Daoy (cell line): ENCODE measurements at places on chromosomes 4 and X. TPM values are rescaled to one million over a fixed set of nuclear protein-coding genes. Genes with fewer than 3 reads are reported as not detected.

TLR3 gene
- total RNA-seq, result 2.6 and 6.1 TPM in 2 replicates

DNA sequence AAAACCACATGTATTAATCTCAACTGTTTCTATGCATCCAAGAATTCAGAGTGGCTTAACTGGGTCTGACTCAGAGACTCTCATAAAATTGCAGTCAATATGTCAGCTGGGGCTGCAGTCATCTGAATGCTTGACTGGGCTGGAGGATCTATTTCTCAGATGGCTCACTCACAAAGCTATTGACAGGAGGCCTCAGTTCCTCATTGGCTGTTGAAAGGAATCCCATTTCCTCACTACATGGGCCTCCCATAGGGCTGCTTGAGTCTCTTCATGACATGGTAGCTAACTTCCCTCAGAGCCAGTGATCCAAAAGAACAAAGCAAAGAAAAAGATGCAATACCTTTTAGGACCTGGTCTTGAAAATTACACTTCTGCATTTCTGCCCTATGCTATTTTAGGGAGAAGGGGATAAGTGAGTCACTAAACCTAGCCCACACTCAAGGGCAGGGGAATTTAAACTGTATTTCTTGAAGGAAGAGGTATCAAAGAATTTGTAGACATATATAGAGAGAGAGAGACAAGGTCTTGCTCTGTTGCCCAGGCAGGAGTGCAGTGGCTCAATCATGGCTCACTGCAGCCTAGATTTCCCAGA, 9.8 kb downstream of the SCFD2 start:
- no peak for DNase-seq

HMGN5 gene
- 0.74 and 9.1 TPM in 2 replicates for total RNA-seq

LDOC1 gene
- total RNA-seq, result 1.0 and 1.7 TPM in 2 replicates

DNA sequence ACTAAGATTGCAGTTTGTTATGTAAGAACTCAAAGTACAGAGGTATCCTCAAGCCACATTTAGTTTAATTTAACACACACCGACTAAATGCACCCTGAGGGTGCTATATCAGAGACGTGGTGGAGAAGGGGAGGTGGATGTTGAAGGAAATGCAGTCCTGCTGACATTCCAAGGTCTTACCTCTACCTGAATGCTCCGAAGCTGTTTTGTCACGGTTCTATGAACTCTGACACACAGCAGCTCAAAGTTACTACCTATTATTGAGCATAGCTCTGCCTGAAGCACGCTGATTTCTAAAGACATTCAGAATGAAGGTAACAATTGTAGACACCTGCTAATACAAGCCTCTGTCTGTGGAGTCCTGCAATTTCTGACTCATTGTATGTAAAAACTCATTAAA, 6.7 kb downstream of the CC2D2A start:
- no peak for DNase-seq

DNA sequence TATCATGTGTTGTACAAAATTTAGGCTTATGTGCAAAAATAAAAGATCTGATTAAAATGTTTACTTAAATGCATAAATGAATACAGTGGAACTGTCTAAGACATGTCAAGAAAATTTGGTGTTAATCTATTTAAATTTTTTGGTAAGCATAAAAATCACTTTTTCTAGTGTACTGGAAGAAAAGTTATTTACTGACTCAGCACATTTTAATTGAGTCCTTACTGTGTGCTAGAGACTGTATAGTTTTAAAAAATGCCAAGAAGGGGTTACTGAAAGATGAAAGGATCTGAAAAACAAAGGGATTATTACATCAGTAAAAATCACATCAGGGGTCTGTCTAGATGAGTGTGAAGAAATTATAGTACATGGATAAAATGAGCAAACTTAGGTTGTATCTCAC, 60.6 kb downstream of the RAPGEF2 start:
- no peak for DNase-seq

- DNase-seq, result no peak
Observed at GRCh38 chr4:87116231-87116630, 104.2 kb downstream of the KLHL8 start.

- no peak for DNase-seq
Observed at GRCh38 chr4:146124023-146124680, 51.4 kb upstream of the LSM6 start.

- DNase-seq, result no peak
Observed at GRCh38 chr4:44257461-44257860, 191.1 kb downstream of the KCTD8 start.

GRCh38 chr4:71749008-71749594, 34.8 kb downstream of the GC start:
- no peak for DNase-seq

GRCh38 chr4:135368831-135369230, 1167.2 kb upstream of the PABPC4L start:
- no peak for DNase-seq

VCX3A gene
- total RNA-seq, result 1.4 TPM in 1 of 2 replicates, not detected in the other

- no peak for DNase-seq
Observed at GRCh38 chr4:48361012-48361400, 19.7 kb downstream of the SLAIN2 start.

ASB12 gene
- total RNA-seq, result not detected in 2 replicates

DNA sequence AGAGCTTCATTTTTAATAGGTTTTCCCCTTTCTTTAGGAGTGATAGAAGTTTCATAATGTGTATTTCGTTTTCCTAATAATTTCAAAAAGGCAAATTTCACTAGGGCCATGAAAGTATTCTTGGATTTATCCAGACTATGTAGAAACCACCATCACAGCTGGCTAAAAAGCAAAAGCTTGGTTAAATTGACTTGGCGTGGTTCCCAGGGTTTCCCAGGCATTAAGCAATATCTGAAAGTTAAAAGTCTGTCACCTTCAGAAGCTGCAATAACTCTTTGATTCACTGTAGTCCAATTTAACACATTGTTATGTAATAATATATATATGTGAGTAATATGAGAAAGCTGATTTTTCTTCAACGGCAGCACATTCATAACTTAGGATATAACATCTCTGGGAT, 38.3 kb downstream of the NDNF start:
- DNase-seq, result no peak

DNA sequence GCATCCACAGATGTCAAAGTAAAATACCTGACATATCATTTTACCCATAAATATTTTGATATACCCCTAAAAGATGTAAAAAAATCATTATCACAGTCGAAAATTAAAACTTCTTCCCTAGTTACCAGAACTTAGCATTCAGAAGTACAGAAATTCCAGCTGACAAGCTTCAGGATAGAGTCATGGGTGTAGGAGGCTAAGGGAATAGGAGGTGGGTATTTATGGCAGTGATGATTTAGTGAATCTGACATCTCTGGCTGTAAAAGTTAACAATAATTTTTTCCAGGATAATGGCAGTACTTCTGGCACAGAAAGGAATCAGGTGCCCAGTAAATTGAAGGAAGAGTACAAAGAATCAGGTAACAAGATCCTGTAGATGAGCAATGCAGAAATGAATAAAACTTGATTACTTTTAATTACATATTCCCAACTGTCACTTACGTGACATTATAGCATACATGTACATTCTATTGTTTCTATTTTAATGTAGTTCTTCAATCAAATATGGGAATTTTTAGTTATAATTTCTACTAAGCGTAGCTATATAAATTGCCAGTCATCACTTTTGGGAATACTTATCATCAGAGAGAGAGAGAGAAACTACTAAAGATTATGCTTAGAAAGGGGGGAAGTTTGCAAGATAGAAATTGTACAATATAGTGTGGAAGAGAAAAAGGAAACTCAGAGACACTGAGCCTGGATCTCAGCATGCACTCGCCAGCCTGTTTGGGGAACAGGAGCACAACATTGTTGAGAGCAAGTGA, 143.4 kb downstream of the TMEM144 start:
- DNase-seq, result no peak

ETDB gene
- not detected in 2 replicates for total RNA-seq

DNA sequence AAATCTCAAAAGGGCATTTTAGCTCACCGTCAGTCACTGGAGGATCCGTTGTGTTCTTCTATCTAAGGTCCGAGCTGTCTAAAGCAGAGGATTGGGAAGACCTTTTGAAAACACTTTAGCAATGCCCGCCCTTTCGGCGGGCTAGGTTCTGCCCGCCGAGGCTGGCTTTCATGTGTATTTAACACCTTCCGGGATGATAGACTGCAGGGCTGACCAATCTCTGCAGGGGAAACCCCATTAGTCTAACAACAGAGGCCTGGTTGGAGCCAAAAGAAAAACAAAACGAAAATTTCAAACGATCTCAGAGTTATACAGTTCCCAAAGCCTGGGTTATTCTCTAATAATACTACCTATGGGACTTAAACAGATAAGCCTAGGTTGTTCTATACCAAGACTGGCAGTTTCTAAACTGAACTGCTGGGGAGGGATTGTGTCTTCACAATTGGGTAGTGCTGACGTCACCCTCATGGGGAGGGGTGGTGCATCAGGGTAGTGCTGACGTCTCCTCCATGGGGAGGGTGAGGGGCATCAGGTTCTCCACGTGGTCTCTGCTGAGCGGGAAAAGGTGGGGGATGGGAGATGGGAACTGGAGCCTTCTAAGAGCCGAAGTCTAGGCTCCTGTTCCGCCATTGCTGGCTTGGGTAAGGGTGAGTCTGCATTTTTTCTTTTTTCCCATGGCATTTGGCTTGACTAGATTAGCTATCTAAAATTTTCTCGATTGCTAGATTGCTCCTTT, 14.8 kb upstream of the CUL4B start:
- DNase-seq, result peak; percentile 3

PABPC4L gene
- 0.97 and 2.0 TPM in 2 replicates for total RNA-seq

DNA sequence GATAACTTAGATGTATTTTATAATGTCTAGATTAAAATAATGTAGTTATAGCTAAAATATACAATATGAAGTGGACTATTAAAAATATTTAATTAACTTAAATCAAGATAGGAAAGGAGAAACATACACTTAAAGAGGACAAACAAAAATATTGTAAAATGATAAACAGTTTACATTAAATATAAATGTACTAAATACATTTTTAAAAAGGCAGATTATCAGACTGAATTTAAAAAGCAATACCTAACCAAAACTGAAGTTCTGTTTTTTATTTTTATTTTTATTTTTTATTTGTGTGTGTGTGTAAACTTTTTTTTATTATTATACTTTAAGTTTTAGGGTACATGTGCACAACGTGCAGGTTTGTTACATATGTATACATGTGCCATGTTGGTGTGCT, 811.6 kb upstream of the INTU start:
- no peak for DNase-seq
